Fibroblast of skin of abdomen (primary cell): ENCODE measurements at places on chromosomes 3 and 15.
A peak's percentile ranks its signal among the peaks of the same experiment; 100 is the strongest.

- DNase-seq, result no peak
Observed at GRCh38 chr3:115588201-115589115, 34.9 kb upstream of the GAP43 start.

GRCh38 chr3:126939338-126939718 is 43.6 kb upstream of the PLXNA1 start:
- no peak for DNase-seq

GRCh38 chr15:68700455-68701123 is 120.1 kb downstream of the ANP32A start:
- peak; percentile 62 for DNase-seq

DNA sequence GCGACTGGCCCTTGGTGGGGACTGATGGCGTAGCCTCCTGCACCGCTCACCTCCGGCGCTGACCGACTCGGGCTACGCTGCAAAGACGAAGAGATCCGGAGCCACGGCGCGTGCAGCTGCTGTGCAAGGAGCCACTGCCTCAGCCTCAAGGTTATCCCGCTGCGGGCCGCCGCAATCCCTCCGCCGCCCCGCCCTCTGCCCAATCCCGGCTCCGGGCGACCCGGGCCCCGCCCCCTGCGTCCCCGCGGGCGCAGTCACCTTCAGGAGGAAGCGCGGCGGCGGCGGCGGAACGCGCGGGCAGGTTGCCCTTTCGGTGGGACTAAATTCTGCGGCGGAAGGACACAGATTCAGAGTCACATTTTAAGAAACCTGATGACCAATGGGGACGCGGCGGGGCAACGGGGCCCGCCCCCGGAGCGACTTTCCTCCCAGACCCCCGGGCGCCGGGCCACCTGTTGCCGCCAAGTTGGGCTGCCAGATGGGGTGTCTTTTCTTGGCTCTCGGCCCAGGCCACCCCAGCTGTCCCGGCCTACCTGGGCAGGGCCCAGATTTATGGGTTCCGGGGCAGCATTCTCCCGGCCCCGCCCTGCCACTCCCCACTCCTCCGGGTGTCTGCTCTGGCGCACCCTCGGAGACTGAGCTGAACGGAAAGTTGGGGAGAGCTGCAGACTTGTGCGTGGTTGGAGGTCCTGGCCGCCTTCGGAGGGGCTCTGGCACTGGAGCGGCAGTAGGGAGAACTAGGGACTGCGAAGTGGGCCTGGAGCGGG is at the start of gene PKM:
TSS of gene PKM (minus strand) at position 125 of the 767 bp plus-strand sequence. CDS start 12,093 bp downstream, outside the sequence.
- DNase-seq, result peak; percentile 99

GRCh38 chr15:60819860-60820259 is 340.9 kb upstream of the ICE2 start:
- DNase-seq, result no peak

DNA sequence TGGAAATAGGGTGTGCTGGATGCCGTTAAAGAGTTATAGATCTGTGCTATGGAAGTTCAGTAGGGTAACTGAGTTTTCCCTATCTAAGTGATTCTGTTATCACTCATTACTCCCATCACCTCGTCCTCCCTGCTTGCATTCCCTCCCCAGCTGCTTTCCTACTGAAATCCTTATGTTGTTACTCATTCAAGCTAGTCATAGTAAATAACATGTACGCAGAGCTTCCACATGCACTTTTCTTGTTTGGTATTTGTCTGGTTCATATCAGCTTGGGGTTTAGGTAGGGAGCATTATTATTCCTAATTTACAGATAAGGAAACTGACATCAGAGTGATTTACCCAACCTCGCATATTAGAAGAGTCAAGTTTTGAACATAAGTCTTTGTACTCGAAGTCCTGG is 135.1 kb downstream of the HCN4 start:
- DNase-seq, result no peak

- DNase-seq, result no peak
Observed at GRCh38 chr3:42814914-42815507, 5.8 kb downstream of the ACKR2 start.

- DNase-seq, result peak; percentile 13
Observed at GRCh38 chr3:27080258-27080525, 289.0 kb downstream of the NEK10 start.

- peak; percentile 70 for DNase-seq
Observed at GRCh38 chr3:115071601-115072000, 75.5 kb downstream of the ZBTB20 start.

- peak; percentile 22 for DNase-seq
Observed at GRCh38 chr3:151379083-151379734, 5.3 kb downstream of the P2RY12 start.

GRCh38 chr3:27228805-27229204 is 140.4 kb downstream of the NEK10 start:
- no peak for DNase-seq

DNA sequence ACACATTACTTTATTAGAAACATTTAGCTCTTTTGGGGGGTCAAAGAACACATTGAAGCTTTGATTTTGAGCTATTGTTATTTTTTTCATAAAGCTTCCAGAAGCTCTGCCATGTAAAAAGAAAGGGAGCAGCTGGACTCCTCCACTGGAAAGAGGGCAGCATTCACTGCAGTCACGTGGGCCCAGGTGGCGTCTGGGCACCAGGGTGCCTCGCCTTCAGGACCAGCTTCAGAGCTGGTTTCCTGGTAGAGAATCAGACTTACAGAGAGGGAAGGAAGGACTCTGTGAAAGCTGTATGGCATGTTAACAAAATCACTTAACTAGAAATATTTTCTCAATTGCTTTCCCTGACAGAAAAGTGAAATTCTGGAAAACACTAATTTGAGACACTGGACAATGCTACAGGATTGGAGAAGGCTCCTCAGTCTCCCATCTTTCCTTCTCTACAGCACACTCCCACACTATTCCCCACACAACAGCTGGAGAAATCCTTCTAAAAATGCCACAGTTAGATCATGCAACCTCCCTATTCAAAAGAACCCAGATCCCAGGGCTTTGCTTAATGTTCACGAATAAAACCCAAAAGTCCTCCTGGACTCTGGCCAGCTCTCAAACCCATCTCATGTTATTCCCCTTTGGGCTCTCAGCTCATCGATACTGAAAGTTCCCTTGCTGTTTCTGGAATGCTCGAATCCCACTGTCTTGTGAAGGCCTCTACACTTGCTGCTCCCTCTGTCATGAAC is 83.2 kb downstream of the NFKBIZ start:
- no peak for DNase-seq

- no peak for DNase-seq
Observed at GRCh38 chr3:10347648-10348403, 26.9 kb upstream of the SEC13 start.
